Activated T-helper 1 cell treated with anti-CD3 and anti-CD28 coated beads, Interleukin-12 subunit alpha, Interleukin-12 subunit beta, Interleukin-2, Interleukin-4 antibody, amounts not matched to agents 30 ng/mL and 10 ng/mL and 1 ng/mL, durations not matched to agents 14 hours and 24 hours and 36 hours (primary cell): ENCODE measurements at places on chromosomes 12 and 14.
A peak's percentile ranks its signal among the peaks of the same experiment; 100 is the strongest.

DNA sequence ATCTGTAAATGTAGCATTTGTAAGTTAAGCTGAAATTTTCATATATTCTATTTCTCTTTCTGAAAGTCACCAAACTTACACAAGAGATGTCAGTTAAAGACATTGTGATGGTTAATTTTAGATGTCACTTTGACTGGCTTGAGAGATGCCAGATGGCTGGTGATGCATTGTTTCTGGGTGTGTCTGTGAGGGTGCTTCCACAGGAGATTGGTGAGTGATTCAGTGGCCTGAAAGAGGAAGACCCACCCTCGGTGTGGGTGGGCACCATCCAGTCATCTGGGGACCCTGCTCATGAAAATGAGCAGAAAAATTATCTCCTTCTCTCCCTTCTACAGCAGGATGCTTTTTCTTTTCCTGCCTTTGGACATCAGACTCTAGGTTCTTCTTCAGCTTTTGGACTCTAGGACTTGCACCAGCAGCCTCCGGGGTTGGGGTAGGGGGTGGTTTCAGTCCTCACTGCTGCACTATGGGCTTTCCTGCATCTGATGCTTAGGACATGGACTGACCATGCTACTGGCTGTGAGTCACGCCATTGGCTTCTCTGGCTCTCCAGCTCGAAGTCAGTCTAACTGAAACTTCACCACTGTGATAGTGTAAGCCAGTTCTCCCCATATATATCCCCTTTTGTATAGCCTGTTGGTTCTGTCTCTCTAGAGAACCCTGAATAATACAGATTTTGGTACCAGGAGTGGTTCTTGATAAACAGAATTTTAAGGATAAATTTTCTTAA, 20.9 kb downstream of the PDE6H start:
- DNase-seq = no peak

DNA sequence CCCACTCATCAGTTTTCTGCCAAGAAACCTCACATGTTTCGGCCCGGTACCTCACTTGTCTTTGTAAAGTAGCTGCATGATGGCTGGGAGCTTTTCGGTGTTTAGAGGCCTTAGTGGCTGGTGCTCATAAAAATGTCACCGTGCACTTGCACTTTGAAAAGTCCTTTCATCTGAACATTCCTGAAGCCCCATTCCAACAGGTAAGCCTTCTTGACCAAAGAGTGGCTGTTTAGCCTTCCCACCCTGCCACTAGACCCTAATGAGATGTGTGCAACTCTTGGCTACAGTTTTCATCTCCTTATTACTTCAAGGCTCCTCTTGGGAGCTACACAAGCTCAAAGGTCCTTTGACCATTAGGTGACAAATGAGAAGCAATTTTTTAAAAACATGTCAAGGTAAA, 135.2 kb downstream of the HMGA2 start:
- no peak for DNase-seq

GRCh38 chr12:57171668-57172067, 24.2 kb upstream of the LRP1-AS start:
- DNase-seq = no peak

- DNase-seq = no peak
Observed at GRCh38 chr14:87386524-87386923, 606.5 kb downstream of the GALC start.

DNA sequence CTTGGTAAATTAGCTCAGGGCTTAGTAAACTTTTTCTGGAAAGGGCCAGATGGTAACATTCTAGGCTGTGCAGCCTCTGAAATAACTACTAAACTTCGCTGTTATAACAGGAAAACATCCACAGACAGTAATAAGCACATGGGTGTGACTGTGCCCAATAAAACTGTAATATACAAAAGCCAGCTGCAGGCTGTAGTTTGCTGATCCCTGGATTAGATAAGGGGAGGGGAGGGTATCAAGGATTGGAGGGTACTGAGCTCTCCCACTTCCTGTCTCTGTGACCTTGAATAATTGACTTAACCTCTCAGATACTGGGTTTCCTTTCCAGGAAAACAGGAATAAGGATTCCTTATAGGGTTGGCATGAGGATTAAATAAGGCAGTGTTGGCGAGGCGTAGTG, 81.2 kb downstream of the CCDC60 start:
- DNase-seq = no peak

- DNase-seq = no peak
Observed at GRCh38 chr14:96790706-96791105, 6.5 kb upstream of the VRK1 start.

DNA sequence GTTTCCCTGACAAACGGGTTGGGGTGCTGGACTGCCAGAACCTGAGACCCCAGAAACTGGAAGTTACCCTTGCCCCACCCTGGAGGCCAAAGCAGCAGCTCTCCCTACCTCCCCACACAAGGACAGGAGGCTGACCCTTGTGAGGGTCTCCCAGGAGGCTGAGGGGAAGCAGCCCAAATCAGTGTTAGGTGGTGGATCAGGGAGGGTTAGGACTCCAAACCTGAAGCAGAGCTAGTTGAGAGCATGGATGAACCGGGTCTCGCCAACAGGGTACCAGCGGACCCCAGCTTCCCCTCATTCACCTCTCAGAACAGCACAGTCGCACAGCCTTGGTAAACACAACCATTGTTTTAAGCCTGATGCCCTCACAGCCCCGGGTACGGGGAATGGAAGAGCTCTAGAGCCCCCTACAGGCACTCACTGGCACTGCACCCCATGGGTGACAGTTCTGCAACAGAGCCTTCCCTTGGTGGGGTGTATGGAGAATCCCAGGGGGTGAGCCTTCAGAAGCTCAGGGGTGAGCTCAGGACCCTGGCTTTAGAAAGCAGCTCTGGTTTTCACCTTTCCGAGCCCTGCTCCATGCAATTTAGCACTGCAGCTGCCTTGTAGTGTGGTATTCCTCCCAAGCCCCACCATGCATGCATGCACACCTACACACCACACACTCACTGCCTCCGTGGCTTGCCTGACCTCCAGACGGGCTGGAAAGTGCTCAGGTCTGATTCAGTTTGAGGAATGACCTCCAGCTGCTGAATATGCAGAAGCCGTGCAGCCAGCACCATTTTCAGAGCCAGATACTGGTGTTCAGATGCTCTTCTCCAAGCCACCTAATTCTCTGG, 11.2 kb downstream of the ESRRB start:
- peak; percentile 49 for DNase-seq

GRCh38 chr12:11673666-11674461, 24.4 kb downstream of the ETV6 start:
- DNase-seq = no peak

- DNase-seq = no peak
Observed at GRCh38 chr12:570921-571794, 92.1 kb downstream of the NINJ2 start.

DNA sequence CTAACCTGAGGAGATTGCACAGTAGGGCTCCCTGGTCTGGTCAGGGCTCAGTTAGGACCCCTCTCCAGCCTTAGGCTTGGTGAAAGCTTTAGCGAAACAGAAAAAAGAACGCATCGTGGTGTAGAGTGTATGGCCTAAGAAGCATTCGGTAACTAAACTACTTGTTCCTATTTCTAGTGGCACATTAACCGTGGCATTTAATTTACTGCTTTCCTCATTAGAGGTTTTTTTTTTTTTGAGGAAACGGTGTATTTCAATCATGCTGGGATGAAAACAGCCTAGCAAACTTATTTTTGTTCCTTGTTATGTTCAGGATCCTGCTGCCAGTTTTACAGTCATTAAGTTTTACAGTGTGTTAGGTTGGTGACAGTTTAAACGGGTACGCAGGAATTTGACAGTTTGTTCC, 518 bp upstream of the OSBPL8 start:
- DNase-seq = no peak
